ENCODE measurements at places on chromosomes 1 and 21.

DNA sequence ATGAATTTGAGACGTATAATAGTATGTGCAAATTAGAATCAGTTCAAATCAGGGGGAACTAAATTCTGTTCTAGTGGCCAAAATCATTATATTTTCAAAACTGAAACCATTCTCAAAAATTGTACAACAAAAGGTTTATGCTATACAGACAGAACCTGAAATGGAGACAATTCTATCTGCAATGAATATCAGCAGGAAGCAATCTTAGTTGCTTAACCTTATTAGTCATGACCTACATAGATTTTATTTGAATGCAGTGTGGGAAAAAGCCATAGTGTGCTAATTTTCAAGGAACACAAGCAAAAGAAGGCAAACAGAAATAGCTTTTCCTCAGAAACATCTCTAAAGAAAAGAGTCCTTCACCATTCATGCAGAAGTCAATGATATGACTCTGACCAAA is 6.5 kb downstream of the AK5 start:
- H3K4me1 ChIP-seq: no peaks in the 10 kb centered on the region
- H3K36me3 ChIP-seq: peaks cover 20% of the 10 kb centered on the region
- no peak overlapping the region for H3K27ac ChIP-seq

- no peaks in the 10 kb centered on the region for H3K36me3 ChIP-seq
- no peak for DNase-seq
- no peaks in the 10 kb centered on the region for H3K27me3 ChIP-seq
- H3K4me3 ChIP-seq: no peak overlapping the region
- no peak overlapping the region for H3K27ac ChIP-seq
Measured at GRCh38 chr1:61670016-61670415, 54.9 kb downstream of the TM2D1 start.

GRCh38 chr21:43609501-43610340 is 49.6 kb downstream of the HSF2BP start:
- DNase-seq: no peak
- H3K27ac ChIP-seq: no peak overlapping the region
- H3K4me3 ChIP-seq: no peak overlapping the region
- H3K27me3 ChIP-seq: no peaks in the 10 kb centered on the region
- no peaks in the 10 kb centered on the region for H3K36me3 ChIP-seq
- no peaks in the 10 kb centered on the region for H3K4me1 ChIP-seq

GRCh38 chr1:7495962-7496361 is 275.1 kb upstream of the VAMP3 start:
- no peaks in the 10 kb centered on the region for H3K36me3 ChIP-seq
- DNase-seq: no peak
- no peak overlapping the region for H3K27ac ChIP-seq
- H3K4me3 ChIP-seq: no peak overlapping the region

DNA sequence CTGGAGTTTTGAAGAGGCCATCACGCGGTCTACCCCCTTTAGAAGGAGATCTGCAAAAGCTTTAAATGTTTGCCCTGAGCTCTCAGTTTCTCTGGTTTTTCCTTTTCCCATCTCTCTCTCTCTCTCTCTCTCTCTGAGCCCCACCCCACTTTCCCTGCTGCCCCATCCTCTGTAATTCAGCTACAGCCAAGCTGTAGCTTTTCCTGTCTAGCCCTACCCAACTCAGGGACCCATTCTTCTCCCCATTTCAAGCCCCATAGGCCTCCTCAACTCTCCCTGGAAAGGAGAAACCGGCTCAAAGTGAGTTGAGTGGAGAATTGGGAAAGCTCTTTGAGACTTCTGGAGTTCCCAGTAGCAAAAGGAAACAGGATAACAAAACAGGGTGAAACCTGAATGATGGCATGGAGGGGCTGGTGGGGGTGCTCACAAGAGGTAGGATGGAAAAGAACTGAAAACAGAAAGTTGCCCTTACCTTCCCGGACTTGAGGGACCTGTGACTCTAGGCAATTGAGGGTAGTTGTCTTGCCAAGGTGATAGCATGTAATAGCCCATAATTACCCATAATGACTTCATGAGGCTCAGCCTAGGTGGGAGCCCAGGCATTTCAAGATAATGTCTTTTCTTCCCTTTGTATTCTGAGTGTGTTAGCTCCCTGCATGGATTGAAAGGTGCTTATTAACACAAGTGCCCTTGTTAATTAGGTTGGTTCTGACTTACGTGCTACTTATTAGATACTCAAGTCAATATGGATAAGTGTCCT is 84.9 kb downstream of the SLC16A1 start:
- H3K4me3 ChIP-seq: no peak overlapping the region
- H3K27me3 ChIP-seq: no peaks in the 10 kb centered on the region
- no peaks in the 10 kb centered on the region for H3K36me3 ChIP-seq
- no peaks in the 10 kb centered on the region for H3K4me1 ChIP-seq
